Aorta (tissue), 5 donors: ENCODE measurements at places on chromosomes 3 and 15. TPM values are rescaled to one million over a fixed set of nuclear protein-coding genes. Genes with fewer than 3 reads are reported as not detected.

The PCOLCE2 gene
- 181 TPM for polyA plus RNA-seq

The RHCG gene
- polyA plus RNA-seq = 2.1 TPM

The UBE3A gene
- 28.5 TPM for polyA plus RNA-seq

The MLH1 gene
- 19.5 TPM for polyA plus RNA-seq

The LRRIQ4 gene
- polyA plus RNA-seq = not detected

The KCNMB3 gene
- polyA plus RNA-seq = 4.4 TPM

The REC114 gene
- polyA plus RNA-seq = not detected

The APBA2 gene
- polyA plus RNA-seq = 0.41 TPM

The RAMAC gene
- polyA plus RNA-seq = 14.8 TPM

The HYKK gene
- 8.6 TPM for polyA plus RNA-seq

The SYNM gene
- 45.7 TPM for polyA plus RNA-seq

The RTP1 gene
- not detected for polyA plus RNA-seq

The ECE2 gene
- polyA plus RNA-seq = not detected

The CYP1A2 gene
- polyA plus RNA-seq = not detected

The LMAN1L gene
- 0.15 TPM for polyA plus RNA-seq

The TGM4 gene
- not detected for polyA plus RNA-seq

The TLR9 gene
- not detected for polyA plus RNA-seq

The XCR1 gene
- polyA plus RNA-seq = not detected

The SERINC4 gene
- 0.43 TPM for polyA plus RNA-seq

The RFTN1 gene
- polyA plus RNA-seq = 31.4 TPM

The ASB14 gene
- polyA plus RNA-seq = 0.08 TPM

The SEMA3F gene
- polyA plus RNA-seq = 10.3 TPM

The KNG1 gene
- polyA plus RNA-seq = not detected

The ATP2C1 gene
- polyA plus RNA-seq = 27.9 TPM

The PRSS50 gene
- not detected for polyA plus RNA-seq

The TUSC7 gene
- not detected for polyA plus RNA-seq

The PLA2G4E gene
- not detected for polyA plus RNA-seq

The PATL2 gene
- 0.23 TPM for polyA plus RNA-seq

The PRR23C gene
- polyA plus RNA-seq = 0.25 TPM

The SNRK gene
- 10.5 TPM for polyA plus RNA-seq

The INSYN1 gene
- 3.4 TPM for polyA plus RNA-seq

The TM6SF1 gene
- polyA plus RNA-seq = 2.2 TPM

The CCR3 gene
- polyA plus RNA-seq = not detected

The ANKRD63 gene
- polyA plus RNA-seq = not detected

The CCDC33 gene
- polyA plus RNA-seq = not detected

The KCNMB2 gene
- polyA plus RNA-seq = not detected

The DPPA4 gene
- not detected for polyA plus RNA-seq
